WERI-Rb-1 (cell line): ENCODE measurements at places on chromosomes 12 and 14.

DNA sequence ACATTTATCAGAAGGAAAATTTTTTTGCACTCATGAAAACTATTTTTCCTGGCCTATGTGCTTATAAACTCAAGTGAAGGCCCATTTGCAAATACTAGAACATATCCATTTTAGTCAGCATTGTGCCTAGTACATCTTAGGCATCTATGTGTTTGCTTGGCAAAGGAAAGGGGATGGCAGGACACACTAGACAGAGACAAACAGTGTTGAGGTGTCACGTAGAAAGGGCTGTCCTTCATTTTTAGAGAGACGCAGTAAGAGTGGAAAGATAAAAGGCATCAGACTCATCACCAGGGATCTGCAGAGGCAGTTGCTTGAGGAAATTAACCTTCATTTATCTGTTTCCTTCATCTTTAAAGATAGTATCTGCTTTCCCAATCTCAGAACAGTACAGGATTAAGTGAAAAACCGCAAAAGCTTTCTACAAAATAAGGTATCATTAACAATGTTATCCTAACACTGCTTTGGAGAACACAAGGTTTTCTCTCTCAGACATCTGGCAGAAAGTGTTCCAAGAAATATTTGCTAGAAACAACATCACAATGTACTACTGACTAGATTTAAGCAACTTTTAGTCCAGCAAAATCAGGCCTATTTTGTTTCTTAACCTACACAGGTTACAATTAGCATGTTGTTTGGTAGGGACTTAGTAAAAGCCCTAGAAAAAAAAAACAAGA, 2.0 kb downstream of the YBX3 start:
- no peak for DNase-seq

GRCh38 chr12:51265024-51265423, 5.2 kb downstream of the SMAGP start:
- DNase-seq, result no peak

DNA sequence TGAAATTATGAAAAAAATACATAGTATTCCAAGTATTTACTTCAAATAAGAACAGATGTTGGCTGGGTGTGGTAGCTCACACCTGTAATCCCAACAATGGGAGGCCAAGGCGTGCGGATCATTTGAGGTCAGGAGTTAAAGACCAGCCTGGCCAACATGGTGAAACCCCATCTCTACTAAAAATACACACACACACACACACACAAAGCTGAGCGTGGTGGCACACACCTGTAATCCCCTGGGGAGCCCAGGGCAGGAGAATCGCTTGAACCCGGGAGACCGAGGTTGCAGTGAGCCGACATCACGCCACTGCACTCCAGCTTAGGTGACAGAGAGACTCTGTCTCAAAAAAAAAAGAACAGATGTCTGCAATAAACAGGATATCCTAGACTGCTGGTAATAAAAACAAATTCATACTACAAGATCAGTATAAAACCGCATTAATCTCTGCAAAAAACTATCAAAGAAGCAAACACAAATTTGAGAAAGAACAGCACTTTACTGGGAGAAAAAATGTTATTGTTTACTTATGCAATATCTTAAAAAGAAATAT, 23.8 kb downstream of the EEA1 start:
- no peak for DNase-seq

DNA sequence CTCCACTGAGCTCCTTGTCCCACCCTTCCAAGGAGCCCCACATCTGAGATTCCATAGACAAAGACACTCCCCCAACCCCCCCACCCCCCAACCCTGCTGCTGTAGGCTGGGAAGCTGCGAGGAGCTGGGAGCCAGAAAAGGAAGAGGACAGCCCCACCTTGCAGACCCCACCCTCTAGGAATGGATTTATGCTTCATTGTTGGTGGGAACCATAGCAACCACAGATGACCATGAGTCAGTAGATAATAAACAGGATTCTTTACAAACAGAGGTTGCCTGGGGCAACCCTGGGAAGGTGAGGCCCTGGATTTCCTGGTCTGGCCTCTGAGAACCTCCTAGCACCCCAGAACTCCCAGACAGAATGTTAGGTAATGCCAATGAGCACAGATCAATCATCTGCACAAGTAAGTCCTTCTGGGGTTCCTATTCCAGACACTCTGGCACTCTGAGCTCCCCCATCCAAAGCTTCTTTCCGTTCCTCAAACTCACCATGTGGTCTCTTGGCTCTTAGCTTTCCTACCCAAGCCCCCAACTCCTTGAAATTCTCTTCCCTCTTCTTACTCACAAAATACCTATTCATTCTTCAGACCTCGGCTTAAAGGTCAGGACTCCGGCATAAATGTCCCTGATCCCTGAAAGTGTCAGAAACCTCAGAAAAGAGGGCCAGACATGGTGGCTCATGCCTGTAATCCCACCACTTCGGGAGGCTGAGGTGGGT, 15.2 kb upstream of the PLEKHG6 start:
- no peak for DNase-seq

DNA sequence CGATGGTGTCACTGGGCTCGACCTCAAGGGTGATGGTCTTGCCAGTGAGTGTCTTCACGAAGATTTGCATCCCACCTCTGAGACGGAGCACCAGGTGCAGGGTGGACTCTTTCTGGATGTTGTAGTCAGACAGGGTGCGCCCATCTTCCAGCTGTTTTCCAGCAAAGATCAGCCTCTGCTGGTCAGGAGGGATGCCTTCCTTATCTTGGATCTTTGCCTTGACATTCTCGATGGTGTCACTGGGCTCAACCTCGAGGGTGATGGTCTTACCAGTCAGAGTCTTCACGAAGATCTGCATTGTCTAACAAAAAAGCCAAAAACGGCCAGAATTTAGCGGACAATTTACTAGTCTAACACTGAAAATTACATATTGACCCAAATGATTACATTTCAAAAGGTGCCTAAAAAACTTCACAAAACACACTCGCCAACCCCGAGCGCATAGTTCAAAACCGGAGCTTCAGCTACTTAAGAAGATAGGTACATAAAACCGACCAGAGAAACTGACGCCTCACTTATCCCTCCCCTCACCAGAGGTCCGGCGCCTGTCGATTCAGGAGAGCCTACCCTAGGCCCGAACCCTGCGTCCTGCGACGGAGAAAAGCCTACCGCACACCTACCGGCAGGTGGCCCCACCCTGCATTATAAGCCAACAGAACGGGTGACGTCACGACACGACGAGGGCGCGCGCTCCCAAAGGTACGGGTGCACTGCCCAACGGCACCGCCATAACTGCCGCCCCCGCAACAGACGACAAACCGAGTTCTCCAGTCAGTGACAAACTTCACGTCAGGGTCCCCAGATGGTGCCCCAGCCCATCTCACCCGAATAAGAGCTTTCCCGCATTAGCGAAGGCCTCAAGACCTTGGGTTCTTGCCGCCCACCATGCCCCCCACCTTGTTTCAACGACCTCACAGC, 717 bp downstream of the UBC start:
- DNase-seq, result peak; percentile 91

DNA sequence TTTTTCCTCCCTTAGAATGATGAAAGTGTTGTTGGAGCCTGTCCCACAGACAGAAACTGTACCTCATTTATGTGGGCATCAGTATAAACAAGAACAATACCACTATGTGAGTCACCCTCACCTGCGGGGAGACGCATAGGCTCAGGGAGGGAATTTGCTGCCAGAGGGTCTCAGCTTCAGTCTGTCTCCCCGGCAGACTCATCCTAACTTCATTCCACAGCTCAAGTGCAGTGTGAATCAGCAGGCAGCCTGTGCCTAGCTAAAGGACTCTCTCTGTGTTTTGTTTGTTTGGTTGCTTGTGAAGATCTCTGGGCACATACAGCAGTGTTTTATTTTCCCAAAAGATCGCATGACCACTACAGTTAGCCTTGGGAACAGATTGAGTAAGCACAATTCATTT, 98.9 kb downstream of the PRKCH start:
- no peak for DNase-seq

- DNase-seq, result no peak
Measured at GRCh38 chr12:30047516-30048254, 263.9 kb upstream of the TMTC1 start.

DNA sequence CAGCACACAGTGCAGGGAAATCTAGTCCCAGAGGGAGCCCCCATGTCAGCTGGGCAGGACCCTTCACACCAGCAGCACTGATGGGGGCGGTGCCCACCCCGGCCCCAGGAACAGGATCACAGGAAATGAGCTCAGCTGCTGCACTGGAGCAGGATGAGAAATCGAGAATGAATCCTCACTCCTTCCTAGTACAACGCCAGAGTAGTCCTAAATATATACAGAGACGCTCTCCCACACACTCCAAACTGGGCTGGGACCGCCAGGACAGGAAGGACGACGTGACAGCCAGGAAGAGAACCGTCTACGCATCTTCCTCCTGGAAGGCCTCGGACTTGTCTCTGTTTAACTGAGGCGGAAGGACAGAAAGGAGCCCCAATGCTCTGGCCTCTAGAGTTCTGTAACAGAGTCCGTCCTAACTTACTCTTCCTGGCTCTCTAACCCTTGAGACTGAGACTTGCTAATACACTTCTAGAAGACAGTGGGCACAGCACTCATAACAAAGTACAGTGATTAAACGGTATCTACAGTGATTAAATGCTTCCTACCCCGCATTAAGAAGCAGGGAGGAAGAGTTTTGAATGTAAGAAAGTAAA, 33.4 kb downstream of the CDC42BPB start:
- DNase-seq, result no peak

DNA sequence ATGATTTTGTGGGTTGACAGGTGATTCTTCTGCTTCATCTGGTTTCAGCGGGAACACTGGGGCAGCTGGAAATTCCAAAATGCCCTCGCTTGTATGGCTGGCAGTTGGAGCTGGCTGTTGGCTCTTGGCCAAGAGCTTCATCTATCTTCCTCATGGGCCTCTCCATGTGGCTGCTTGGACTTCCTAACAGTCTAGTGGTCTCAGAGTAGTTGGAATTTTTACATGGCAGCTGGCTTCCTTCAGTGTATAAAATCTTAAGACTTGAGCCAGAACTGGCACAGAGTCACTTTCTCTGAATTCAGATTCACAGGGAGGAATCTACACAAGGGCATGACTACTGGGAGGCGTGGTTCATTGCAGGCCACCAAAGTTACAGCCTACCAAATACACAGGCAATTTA, 204.9 kb upstream of the RMST start:
- DNase-seq, result no peak

DNA sequence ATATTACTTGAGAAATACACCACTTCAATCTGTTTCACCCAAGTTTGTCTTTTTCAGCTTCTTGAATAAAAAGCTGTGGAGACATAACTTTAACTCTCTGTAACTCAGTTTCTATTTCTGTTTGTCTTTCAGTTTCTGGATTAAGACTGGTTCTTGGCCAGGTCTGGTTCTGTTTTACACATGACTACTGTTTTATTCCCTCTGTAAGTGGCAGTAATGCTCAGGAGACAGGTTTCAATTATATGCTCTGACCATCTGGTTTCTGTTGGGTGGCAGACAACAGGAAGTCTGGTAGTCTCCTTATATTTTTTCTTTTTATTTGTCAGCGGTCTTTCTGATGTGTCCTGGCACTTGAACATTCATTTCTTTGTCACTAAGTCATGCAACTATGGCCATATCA, 102.9 kb downstream of the RPS29 start:
- no peak for DNase-seq

DNA sequence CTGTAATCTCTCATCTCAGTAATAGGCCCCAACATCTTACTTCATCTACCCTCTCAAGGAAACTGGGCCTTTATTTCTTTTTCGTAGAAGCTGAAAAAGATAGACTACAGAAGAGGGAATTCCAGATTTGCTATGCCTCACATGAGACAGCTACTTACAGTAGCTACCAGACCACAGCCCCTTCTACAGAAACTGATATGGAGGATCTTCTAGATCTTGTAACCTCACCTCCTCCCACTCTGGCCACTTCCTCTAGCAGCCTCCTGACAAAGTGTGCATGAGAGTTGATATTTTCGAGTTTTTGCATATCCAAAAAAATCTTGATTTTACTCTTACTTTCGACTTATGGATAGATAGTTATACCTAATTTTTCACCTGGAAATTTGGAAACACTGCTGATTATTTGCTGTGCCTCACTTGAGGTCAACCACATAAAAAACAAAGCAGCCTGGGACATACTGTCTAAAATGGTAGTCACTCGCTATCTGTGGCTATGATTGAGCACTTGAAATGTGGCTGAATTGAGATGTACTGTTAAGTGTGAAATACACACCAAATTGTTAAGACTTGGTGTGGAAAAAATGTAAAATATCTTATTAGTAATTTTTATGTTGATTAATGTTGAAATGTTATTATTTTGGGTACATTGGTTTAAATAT, 86.3 kb upstream of the NID2 start:
- no peak for DNase-seq

- DNase-seq, result peak; percentile 89
Measured at GRCh38 chr14:22829661-22830442, at the start of gene MRPL52. Gene MRPL52 (plus strand): TSS chr14:22829887. CDS start chr14:22829913, 26 bp downstream.

GRCh38 chr14:71119832-71120231, 212.6 kb downstream of the PCNX1 start:
- DNase-seq, result no peak

DNA sequence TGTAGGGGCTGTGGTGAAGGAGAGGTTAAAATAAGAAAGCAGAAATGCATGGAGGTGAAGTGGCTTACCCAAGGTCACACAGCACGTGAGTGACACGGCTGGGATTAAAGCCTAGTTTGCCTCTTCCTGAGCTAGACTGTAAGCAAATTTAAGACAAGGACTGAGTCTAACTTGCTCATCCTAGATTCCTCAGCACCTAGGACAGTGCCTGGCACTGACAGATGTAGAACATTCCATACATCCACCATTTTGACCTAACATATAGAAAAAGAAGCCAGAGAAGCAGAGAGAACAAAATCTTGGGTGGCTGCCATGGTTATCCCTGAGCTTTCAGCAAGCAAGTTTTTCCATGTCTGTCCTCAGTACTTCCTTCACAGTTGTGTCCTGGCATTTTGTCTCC, 110.5 kb downstream of the PAH start:
- no peak for DNase-seq

DNA sequence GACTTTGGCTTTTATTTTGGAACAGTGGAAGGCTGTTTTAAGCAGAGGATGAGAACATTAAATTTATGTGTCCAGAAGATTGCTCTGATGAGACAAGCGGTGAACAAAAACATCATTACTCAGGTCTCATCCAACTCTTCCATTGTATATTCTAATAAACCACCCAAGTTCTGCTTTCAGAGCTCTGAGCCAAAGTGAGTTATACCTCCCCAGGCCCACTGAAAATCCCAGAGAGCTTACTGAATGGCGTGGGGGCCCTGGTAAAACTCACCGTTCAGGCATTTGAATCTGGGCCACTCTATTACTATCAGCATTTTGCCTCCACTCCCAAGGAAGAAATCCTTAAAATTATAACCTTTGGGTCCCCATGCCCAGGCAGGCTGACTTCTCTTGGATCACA, 122.0 kb upstream of the HIF1A start:
- DNase-seq, result no peak

GRCh38 chr12:40336573-40337199, 111.9 kb downstream of the LRRK2 start:
- no peak for DNase-seq

- no peak for DNase-seq
Measured at GRCh38 chr12:49805409-49805808, 22.8 kb downstream of the NCKAP5L start.

- no peak for DNase-seq
Measured at GRCh38 chr14:61749264-61749663, 13.0 kb upstream of the SNAPC1 start.
